Esophagus squamous epithelium (tissue), 5 donors: ENCODE measurements at places on chromosomes 3 and 15.
A peak's percentile ranks its signal among the peaks of the same experiment; 100 is the strongest.

- H3K36me3 ChIP-seq: no peaks in the 10 kb centered on the region
- H3K4me1 ChIP-seq: peaks cover 14% of the 10 kb centered on the region
- H3K4me3 ChIP-seq: peak overlapping the region; percentile 99
These were observed 763 bp downstream of the GOLGB1 start for GRCh38 chr3:121748680-121749275.

DNA sequence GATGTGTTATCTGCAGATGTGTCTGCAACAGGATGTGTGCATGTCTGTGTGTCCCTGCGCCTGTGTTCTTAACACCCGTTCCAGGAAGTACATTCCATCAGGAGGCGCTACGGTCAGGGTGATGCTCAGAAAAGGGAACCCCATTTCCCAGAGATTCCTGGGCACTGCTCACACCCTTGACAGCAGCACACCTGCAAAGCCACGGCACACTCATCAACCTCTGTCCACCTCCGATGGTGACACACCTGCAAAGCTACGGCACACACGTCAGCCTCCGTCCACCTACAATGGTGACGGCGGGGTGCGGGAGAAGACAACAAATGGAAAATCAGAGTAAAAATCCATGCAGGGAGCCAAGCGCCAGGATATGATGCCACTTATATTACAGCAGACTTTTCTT is 55.4 kb downstream of the NIPA2 start:
- H3K27me3 ChIP-seq: no peaks in the 10 kb centered on the region
- H3K4me3 ChIP-seq: no peak overlapping the region
- no peaks in the 10 kb centered on the region for H3K36me3 ChIP-seq
- DNase-seq: no peak
- peaks cover 20% of the 10 kb centered on the region for H3K4me1 ChIP-seq

GRCh38 chr15:65056106-65056505 is 10.9 kb downstream of the SLC51B start:
- no peak for DNase-seq
- H3K4me3 ChIP-seq: no peak overlapping the region
- no peaks in the 10 kb centered on the region for H3K36me3 ChIP-seq
- H3K27ac ChIP-seq: peak overlapping the region; percentile 75

DNA sequence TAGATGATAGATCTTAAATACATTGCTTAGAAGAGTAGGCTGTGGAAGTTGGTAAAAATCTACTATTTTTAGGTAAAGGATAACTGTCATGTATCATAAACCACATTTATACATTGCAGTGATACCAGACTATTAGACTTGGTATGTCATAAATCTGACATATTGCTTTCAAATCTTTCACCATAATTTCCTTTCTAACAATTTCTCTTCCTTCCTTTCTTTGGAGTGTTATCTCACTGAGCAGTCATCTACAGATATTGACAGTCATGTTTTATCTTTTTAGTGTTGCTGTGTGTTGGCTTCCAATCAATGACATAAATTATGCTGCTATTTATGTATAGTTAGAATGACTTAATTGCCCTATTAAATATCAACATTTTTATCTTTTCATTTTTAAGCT is 588.7 kb downstream of the TUSC7 start:
- H3K27me3 ChIP-seq: no peaks in the 10 kb centered on the region
- no peak for DNase-seq
- no peaks in the 10 kb centered on the region for H3K36me3 ChIP-seq

GRCh38 chr3:134640872-134641470 is 9.9 kb downstream of the KY start:
- H3K4me3 ChIP-seq: no peak overlapping the region
- no peaks in the 10 kb centered on the region for H3K36me3 ChIP-seq
- H3K4me1 ChIP-seq: no peaks in the 10 kb centered on the region
- H3K27ac ChIP-seq: no peak overlapping the region
- DNase-seq: no peak

DNA sequence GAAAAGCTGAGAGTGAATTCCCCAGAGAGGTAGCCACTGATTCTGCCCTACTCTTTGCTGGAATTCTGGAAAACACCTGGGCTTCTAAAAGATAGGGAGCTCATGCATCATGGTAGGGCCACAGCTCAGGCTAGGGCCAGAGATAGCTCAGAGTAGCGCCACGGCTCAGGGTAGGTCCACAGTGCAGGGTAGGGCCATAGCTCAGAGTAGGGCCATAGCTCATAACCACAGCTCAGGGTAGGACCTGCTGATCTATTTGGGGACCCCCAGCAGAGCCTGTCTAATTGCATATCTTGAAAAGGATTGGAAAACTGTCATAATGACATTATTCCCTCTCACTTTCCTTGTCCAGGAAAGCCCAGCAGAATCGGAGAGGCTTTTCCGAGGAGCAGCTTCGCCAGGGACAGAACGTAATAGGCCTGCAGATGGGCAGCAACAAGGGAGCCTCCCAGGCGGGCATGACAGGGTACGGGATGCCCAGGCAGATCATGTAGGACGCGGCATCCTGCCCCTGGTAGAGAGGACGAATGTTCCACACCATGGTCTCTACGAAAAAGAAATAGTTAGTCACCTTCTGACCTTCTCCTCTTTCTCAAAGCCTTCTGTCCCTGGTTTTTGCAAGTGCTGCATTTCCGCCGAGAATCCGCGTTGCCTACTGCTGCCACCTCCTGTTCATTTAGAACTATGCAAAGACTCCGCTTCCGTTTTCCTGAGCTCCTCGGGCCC is 14.5 kb downstream of the TAGLN3 start:
- H3K4me3 ChIP-seq: no peak overlapping the region
- no peak for DNase-seq
- peaks cover 3% of the 10 kb centered on the region for H3K4me1 ChIP-seq
- no peaks in the 10 kb centered on the region for H3K36me3 ChIP-seq
- H3K27me3 ChIP-seq: no peaks in the 10 kb centered on the region
- H3K27ac ChIP-seq: no peak overlapping the region

DNA sequence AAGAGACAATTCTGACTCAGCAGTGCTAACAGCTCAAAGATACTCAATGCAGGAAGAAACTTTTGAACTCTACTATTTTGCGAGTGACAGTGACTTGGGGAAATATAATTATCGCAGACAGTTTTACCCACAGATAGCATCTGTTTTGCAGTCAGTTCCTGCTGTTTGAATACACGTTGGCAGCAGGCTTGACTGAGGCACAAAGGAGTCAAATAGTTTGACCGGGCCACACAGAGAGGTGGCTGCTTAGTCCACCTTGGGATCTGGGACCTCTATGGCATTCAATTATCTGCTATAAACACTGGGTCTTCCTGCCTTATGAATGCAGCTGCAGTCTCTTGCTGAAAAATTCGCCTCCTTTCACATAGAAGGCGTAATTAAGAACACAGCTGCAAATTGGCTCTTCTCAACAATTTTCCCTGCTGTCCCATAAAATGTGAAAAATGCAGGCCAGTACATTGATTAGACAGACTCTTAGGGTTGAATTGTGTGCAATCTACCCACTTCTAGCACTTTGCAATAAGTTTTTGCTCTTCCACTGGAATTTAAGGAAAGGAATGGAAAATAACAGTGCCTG is 56.5 kb downstream of the OTOL1 start:
- no peak overlapping the region for H3K4me3 ChIP-seq
- no peaks in the 10 kb centered on the region for H3K27me3 ChIP-seq
- no peaks in the 10 kb centered on the region for H3K36me3 ChIP-seq
- H3K27ac ChIP-seq: no peak overlapping the region
- no peaks in the 10 kb centered on the region for H3K4me1 ChIP-seq

DNA sequence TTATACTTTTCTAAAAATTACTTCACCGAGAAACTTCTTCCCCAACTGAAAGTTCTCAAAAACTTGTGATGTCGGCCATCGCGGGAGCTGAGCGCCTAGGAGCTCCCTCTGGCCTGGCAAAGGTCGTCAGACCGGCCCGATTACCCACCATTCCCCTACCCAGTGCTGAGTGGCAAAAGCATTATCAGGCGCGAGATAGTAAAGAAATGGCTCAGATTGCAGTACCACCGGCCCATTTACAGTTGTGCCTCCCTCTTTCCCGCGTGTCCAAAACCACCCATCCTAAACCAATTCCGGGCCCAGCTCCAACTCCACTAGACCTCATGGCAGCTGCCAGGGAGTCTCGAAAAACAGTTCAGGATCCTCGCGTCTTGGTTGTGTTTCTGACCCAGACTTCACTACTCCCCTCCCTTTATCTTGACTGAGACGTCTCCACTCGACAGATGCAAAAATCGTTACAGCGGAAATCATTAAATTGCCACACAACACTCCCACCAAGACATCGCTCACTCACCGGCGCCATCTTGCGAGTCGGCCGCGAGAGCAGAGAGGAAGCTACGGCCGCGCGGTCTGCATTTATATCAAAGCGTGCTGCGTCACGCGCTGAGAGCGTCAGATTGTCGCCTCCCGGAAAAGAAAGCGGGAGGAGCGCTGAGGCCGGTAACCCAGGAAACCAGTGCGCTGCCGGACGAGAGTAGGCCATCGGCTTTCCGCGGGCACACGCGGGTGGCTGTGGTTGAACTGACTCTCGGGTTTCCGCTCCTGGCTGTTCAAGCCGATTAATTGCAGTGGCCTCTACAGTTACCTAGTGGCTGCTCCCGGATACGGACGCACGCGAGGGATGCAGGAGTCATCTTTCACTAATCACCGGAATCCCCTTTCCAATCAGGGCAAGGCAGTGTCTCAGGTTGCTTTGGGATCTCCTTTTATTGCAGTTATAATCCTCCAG is at the start of gene RPL22L1:
Gene RPL22L1, minus strand, starts transcription at position 551 of the 949 bp plus-strand sequence. Its CDS starts 28 bp downstream, at position 523.
- peak within 1 kb of the TSS; percentile 91 for H3K27ac ChIP-seq
- no peaks in the 10 kb centered on the region for H3K27me3 ChIP-seq
- H3K4me3 ChIP-seq: peak within 1 kb of the TSS; percentile 89
- DNase-seq: no peak
- peaks cover 15% of the 10 kb centered on the region for H3K4me1 ChIP-seq

DNA sequence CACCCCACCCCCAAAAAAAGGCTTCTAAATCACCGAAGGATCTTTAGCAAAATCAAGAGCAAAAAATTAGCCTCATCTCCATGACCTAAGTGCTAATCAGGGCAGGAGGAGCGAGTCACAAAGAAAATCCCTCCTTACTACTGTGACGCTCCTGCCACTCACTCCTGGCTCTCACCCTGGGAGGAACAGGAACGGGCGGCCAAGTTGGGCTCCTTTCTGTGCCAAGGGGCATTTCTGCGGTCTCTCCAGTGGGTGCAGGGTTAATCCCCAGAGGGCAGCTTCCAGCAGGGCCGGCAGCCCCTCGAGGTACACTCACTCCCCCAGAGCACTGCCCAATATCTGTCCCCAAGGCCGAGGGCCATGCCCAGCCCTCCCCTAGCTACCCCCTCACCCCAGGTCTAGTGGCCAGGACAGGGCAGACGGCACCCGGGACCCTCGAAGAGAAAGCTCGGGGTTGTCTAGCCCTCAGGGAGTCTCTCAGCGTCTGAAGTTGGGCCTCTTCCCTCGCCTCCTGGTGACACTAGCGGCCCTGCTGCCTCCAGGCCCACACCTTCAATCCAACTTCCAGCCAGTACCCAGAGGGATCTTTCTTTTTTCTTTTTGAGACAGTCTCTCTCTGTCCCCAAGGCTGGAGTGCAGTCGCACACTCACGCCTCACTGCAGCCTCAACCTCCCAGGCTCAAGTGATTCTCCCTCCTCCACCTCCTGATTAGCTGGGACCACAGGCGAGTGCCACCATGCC is 706 bp downstream of the CAV3 start:
- no peak for DNase-seq
- H3K27me3 ChIP-seq: no peaks in the 10 kb centered on the region
- H3K4me1 ChIP-seq: peaks cover 5% of the 10 kb centered on the region
- no peak overlapping the region for H3K4me3 ChIP-seq

- peaks cover 12% of the 10 kb centered on the region for H3K4me1 ChIP-seq
- H3K4me3 ChIP-seq: no peak overlapping the region
- no peak overlapping the region for H3K27ac ChIP-seq
- H3K36me3 ChIP-seq: no peaks in the 10 kb centered on the region
- no peaks in the 10 kb centered on the region for H3K27me3 ChIP-seq
These were observed 18.2 kb upstream of the ACOX2 start for GRCh38 chr3:58555203-58555602.

GRCh38 chr3:194852831-194853508 is 167.3 kb downstream of the FAM43A start:
- H3K36me3 ChIP-seq: no peaks in the 10 kb centered on the region
- no peak for DNase-seq
- no peak overlapping the region for H3K4me3 ChIP-seq

- H3K36me3 ChIP-seq: no peaks in the 10 kb centered on the region
- H3K27me3 ChIP-seq: no peaks in the 10 kb centered on the region
- no peaks in the 10 kb centered on the region for H3K4me1 ChIP-seq
- no peak for DNase-seq
- H3K4me3 ChIP-seq: no peak overlapping the region
These were observed 29.7 kb downstream of the CRYGS start for GRCh38 chr3:186514296-186515002.

DNA sequence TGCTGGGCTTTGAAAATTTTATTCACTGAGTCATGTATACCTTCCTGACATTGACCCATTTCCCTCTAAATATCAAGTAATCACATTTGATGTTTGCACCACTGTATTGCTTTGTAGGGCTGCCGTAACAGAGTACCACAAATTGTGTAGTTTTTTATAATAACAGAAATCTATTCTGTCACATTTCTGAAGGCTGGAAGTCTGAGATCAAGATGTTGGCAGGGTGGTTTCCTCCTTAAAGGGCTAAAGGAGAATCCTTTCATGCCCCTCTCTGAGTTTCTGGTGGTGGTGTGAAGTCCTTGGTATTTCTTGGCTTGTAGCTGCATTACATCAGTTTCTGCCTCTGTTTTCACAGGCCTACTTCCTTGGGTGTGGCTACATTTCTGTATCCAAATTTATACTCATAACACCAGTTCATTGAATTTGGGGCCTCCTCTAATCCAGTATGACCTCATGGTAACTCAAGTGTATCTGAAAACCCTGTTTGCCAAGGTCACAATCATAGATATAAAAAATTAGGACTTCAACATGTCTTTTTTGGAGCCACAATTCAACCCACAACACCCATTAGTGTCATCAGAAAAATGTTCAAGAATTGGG is 29.1 kb upstream of the ST6GAL1 start:
- H3K27me3 ChIP-seq: peaks cover 47% of the 10 kb centered on the region
- H3K27ac ChIP-seq: no peak overlapping the region
- no peaks in the 10 kb centered on the region for H3K36me3 ChIP-seq

GRCh38 chr15:53976844-53977392 is 1.3 kb upstream of the UNC13C start:
- H3K27me3 ChIP-seq: no peaks in the 10 kb centered on the region
- no peak for DNase-seq
- H3K36me3 ChIP-seq: no peaks in the 10 kb centered on the region
- H3K4me1 ChIP-seq: peaks cover 13% of the 10 kb centered on the region
- no peak overlapping the region for H3K4me3 ChIP-seq
